ENCODE measurements at places on chromosomes 16 and 17.

DNA sequence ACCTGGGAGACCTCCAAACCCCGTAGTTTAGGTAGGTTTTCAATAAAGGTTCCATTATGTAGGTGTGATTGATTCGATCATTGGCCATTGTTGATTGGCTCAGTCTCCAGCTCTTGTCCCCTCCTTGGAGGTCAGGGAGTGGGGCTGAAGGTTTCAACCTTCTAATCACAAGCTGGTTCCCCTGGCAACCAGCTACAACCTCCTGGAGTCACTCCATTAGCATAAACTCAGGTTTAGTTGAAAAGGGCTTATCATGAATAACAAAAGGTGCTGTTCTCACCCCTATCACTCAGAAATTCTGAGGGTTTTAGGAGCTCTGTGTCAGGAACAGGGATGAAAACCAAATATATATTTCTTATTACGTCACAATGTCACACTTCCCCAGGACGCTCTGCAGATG, 28.5 kb downstream of the TMEM132E start:
- no peak for DNase-seq

GRCh38 chr17:29292992-29293889, 707 bp downstream of the NUFIP2 start:
- peak; percentile 27 for DNase-seq

DNA sequence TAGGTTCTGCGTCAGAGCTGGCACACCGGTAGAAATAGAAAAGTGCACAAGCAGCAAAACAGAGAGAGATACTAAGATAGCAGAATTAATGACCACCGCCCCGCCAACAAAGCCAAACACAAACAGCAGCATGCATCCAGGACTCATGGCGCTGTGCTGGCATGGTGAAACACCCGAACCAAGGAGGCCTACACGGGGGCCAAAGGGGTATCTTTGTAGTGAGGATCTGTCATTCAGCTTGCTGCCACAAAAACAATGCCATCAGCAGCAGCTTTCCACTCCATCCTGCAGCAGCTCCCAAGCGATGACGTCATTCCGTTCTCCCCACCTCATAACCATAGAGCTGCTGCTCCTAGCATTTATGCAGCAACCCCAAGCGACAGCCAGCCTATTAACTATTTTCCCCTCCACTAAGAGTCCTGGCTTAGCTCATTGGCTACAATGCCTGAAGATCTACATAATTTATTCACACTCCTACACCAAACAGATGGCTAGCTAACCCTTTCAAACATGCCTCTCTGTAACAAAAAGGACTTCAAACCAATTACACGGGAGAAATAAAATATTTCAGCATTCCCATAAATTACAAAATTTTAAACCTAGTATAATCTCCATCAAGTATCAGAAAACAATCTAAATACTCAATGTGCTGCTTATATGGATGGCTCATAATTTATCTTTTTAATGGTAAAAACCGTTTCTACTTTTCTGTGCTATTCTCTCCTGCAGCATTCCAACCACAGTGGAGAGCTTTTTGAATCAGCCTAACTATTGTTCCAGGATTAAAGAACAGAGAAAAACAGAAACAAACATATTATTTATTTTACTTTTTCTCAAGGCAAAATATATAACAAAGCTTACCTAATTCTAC, 73.9 kb downstream of the SPAG9 start:
- no peak for DNase-seq

- no peak for DNase-seq
These were observed 105.7 kb downstream of the C17orf67 start for GRCh38 chr17:56727876-56728617.

GRCh38 chr16:66578651-66579531, at the start of gene CMTM2:
CMTM2 (plus strand) TSS chr16:66579463; CDS start chr16:66579608, 145 bp downstream.
- no peak for DNase-seq

DNA sequence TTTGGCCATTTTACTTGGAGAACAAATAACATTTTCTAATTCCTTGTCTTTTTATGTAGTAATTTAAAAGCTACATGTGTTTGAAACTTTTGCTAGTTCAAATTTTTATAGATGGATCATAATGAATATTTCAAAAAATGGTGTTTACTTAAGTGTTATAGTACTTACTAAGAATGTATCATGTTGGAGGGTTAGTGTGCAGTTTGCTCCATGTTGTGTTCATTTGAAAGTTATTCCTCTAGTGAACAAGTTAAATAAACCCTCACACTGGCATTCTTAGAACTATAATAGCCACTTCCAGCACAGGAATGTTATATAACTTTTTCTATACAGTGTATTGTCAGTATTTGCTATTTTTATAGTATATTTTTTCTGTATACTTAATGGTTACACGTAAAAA, 62.8 kb downstream of the MRTFB start:
- no peak for DNase-seq

- no peak for DNase-seq
These were observed 14.6 kb downstream of the KIAA0513 start for GRCh38 chr16:85042167-85042526.

DNA sequence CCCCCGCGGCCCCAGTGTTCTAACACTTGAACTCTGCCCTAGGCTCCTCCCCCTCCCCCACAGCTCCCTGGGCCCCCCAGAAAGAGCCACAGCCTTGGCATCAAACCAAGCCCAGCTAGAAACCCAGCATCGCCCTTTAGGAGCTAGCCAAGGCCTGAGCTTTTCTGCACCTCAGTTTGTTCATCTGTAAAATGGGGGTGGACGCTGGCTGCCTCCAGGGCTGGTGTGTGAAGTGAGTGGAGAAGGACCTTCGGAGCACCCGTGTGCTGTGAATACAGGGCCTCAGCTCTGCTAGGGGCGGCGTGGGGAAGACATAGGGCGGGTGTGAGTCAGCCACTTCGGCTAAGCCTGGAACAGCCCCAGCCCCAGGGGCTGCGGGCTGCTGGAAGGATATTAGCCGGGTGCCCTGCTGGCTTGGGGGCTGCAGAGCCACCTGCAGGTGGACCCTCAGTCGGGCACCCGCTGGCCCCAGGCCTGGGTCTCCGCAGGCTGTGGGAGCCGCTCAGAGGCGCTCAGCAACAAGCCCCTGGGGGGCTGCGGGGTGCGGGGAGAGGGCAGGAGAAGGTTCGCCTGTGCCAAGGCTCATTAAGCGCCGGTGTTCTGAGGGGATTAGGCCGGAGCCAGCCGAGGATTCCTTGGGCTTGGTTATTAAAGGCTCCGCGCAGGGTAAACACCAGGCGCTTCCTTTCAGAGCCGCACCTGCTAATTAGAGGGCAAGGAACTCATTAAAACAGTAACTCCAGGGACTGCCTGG, 217.0 kb upstream of the CIBAR2 start:
- DNase-seq = no peak

GRCh38 chr17:8679126-8679525, 48.6 kb upstream of the MYH10 start:
- no peak for DNase-seq

GRCh38 chr16:19715566-19715965, 2.5 kb downstream of the KNOP1 start:
- DNase-seq = no peak

GRCh38 chr17:74326506-74326905, 480 bp downstream of the KIF19 start:
- DNase-seq = no peak

GRCh38 chr16:56317998-56318826, 107.1 kb downstream of the AMFR start:
- peak; percentile 51 for DNase-seq

- no peak for DNase-seq
These were observed 4.2 kb downstream of the KRT24 start for GRCh38 chr17:40699371-40699770.

DNA sequence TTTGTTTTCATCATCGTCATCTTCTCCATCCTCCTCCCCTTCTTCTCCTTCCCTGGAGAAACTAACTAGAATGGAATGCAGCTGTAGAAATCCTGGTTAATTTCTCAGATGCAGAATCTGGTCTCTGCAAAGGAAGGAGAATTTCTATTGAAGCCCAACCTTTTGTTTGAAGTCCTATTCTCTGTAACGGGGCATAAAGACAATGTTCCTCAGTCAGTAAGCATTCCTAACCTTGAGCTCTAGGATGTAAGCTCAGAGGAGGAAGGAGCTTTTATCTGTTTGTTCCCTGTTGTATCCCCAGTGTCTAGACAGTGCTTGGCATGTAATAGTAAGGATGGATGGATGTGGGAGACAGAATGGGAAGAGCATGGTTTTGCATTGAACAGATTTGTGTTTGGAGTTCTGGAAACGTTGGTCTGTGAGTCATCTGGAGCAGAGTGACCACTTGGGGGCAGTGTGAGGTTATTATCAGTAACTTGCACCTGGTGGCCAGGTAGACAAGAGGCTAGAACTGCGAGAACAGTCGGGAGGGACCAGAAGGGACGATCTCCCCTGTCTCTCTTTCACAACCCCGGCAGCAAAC, 363.7 kb downstream of the SNX29 start:
- DNase-seq = no peak

DNA sequence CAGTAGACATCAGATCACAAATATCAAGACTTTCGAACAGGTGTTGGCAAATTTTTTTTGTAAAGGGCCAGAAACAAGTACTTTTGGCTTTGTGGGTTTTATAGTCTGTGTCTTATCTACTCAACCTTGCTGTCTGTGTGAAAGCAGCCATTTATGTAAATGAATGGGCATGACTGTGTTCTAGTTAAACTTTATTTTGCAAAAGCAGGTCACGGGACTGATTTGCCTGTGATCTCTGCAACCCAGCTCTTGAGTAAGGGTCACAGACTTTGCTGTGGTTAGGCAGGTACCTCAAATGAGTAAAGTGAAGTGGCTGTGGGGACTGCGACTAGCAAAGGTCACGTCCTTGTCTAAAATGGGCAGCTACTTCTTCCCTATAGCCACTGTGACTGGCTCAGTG, 136.5 kb downstream of the FTO start:
- no peak for DNase-seq

GRCh38 chr17:2977157-2977556, 86.2 kb downstream of the OR1D5 start:
- no peak for DNase-seq

GRCh38 chr16:73047536-73048291, at the start of gene ZFHX3:
ZFHX3 (minus strand) TSS chr16:73048128; CDS start chr16:72960145, 87,983 bp downstream.
- DNase-seq = no peak

GRCh38 chr16:86748652-86749051, 170.3 kb downstream of the FOXL1 start:
- DNase-seq = no peak

DNA sequence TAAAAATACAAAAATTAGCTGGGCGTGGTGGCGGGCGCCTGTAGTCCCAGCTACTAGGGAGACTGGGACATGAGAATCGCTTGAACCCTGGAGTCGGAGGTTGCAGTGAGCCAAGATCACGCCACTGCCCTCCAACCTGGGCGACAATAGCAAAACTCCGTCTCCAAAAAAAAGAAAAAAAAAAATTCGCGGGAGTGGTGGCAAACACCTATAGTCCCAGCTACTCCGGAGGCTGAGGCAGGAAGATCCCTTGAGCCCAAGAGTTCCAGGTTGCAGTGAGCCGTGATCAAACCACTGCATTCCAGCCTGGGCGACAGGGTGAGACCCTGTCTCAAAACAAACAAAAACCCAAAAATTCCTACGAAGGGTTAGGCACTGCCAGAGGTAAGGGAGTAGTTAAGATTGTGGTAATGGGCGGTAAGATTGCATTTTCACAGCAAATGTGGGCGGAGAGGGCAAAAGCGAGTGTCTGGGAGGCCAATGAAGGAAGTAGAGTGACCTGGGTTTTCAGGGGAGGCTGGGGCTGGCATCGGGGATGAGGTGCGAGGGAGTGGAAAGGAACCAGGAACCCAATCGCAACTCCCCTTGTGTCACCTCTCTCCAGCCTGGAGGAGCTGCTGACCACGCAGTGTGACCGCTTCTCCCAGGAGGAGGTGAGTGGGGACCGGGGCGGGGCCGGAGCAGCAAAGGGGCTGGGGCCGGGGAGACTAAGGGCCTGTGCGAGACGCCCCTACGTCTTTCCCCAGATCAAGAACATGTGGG, 2.6 kb downstream of the MYL11 start:
- no peak for DNase-seq

GRCh38 chr17:20988001-20988636, 54.7 kb downstream of the USP22 start:
- no peak for DNase-seq

GRCh38 chr17:36623281-36623680, 21.9 kb downstream of the MRM1 start:
- no peak for DNase-seq

DNA sequence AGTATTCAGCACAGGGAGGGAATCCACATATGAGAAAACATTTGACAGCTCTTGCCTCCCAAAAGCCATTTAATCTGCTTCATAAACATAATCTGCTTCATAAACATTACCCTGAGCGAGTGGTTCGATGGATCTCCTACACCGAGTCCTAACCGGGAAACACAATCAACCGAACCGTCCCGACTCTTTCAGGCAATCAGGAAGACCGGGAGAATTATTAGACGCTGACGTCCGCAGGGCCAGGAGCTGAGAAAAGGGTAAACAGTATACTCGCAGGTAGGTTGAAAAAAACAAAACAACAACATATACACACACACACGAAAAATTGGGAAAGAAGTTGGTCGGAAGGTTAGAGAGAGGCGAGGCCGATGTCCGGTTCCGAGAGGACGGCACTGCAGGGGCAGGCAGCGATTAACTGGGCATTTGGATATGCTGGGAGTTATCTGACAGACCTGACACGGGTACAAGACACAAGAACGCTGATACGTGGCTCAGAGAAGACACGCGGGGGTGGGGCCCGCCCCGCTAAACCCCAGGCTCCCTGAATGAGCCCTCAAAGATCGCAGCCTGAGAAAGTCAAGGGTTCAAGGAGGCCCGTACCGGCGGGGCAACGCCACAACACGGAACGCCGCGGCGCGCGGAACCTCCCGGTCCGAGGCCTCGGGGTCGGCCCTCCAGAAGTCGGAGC, 585 bp downstream of the AP1G1 start:
- DNase-seq = peak; percentile 34

GRCh38 chr17:43416998-43417890, 18.5 kb downstream of the ARL4D start:
- no peak for DNase-seq

DNA sequence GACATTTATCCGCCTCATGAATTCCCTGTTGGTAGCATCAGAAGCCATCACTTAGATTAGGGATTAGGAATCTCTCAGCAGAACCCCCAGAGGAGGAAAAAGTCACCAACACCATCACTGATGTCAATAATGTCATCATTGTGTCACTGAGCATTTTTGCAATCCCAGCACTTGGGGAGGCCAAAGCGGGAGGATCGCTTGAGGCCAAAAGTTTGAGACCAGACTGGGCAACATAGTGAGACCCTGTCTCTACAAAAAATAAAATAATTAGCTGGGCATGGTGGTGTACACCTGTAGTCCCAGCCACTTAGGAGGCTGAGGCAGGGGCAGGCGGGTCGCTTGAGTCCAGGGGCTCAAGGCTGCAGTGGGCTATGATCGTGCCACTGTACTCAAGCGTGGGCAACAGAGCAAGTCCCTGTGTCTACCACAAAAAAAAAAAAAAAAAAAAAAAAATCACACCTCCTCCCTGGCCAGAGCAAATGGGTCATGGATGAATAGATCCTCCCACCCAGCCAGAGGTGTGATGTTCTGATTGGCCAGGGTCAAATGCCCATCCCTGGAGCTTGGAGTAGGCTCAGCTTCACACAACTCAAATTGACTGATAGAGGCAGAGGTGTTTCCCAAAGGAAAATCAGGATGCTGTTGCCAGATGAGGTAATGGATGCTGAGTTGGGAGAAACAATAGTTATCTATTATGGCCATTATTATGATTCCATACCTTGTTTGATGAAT, 31.6 kb downstream of the VWA3A start:
- DNase-seq = no peak

- no peak for DNase-seq
These were observed 45.8 kb downstream of the SYT17 start for GRCh38 chr16:19213885-19214284.

- no peak for DNase-seq
These were observed 6.7 kb downstream of the ABCA3 start for GRCh38 chr16:2333772-2334379.

- DNase-seq = no peak
These were observed 68.2 kb downstream of the SIAH1 start for GRCh38 chr16:48317026-48317425.
